ENCODE measurements at places on chromosomes 5 and 9. TPM values are rescaled to one million over a fixed set of nuclear protein-coding genes. Genes with fewer than 3 reads are reported as not detected.
A peak's percentile ranks its signal among the peaks of the same experiment; 100 is the strongest.

- no peak for DNase-seq
Observed at GRCh38 chr5:91352831-91353695, 30.1 kb downstream of the ARRDC3 start.

- DNase-seq, result no peak
Observed at GRCh38 chr9:93619272-93619775, 42.9 kb downstream of the PHF2 start.

GRCh38 chr5:9094582-9094981 is 451.3 kb downstream of the SEMA5A start:
- no peak for DNase-seq

Gene WNT8A
- polyA plus RNA-seq, result 0.12 TPM

DNA sequence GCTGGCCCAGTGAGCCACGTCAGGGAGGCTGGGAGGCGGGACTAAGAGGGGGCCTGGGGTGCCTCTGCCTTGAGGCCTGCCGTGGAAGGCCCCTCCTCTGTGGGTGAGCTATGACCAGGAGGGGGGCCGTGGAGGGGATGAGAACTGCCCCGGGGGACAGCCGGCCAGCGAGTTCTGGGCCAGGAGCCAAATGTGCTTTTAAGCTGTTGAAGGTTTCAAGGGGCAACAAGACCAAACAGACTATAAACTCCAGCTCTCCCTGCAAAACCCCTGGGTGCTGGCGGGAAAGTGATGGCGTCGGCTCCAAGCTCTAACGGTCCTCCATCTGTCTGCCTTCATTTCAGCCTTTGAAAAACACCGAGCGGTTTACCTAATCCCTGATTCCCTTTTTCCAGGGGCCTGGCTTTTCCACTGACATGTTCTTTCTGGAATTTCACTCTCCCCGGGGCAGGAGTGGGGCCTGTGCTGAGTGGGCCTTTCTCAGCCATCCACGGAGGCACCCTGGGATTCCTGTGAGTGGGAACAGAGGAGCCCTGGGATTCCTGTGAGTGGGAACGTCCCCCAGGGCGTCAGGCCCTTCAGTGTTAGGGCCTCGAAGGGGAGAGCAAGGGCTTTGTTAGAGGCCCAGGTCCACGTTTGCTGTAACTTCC is 65.6 kb downstream of the COL5A1 start:
- DNase-seq, result peak; percentile 86

All from renal pelvis (tissue), 12 donors.